ENCODE measurements at places on chromosomes 7 and 10.

- no peak for DNase-seq
These were observed 77.9 kb downstream of the SGMS1 start for GRCh38 chr10:50545846-50546245.

GRCh38 chr10:29579455-29579970 lies 55.3 kb downstream of the SVIL start:
- no peak for DNase-seq

DNA sequence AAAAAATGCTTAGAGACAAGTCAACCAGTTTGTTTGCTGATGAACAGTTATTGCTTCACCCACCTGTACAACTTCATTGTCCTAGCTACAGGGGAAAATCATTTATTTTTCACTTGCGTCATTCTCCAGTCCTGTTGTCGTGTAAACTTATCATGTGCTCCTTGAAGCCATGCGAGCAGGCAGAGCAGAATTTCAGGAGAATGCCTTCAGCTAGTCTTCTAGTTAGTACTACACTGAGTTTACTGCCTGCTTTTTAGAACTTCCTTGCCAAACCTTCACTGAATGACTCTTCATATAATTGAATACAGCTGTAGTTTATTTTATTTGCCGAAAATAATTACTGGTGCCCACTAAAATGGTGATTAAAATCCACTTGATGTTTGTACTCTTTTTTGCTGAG lies 15.6 kb downstream of the RPA3 start:
- DNase-seq = no peak

- no peak for DNase-seq
These were observed 29.3 kb upstream of the RHBDD2 start for GRCh38 chr7:75849573-75849972.

DNA sequence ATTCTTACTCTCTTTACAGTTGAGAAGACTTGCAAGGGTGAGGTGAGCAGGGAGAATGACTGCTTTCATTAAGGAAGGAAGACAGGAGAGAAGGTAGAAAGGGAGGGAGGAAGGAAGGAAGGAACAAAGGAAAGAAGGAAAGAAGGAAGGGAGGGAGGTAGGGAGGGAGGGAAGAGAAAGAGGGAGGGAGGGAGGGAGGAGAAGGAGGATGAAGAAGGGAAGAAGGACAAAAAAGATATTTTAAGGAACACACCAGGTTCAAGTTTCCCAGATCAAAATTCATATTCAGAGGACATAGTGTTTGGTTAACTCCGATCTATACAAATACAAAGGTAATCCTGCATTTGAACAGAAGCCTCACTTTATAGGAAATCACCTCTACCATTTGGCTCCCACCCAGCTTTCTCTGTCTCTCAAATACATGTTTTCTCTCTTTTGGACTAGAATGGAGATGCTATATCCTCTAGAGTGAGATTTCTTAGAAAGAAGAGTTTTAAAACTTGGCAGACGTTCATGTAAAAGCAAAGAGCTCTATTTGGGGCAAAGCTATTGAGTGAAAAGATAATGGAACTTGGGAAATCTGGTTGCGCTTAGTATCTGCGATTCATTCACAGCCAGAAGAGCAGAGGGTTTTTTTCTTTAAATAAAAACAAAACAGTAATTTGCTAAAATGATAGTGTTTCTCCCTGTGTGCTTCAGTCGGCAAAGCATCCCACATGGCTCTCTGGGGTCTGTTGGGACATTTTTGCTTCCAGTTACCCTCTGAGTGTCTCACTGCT lies 261.9 kb upstream of the LYZL1 start:
- no peak for DNase-seq

- no peak for DNase-seq
These were observed 107.3 kb downstream of the AHR start for GRCh38 chr7:17405786-17406185.

DNA sequence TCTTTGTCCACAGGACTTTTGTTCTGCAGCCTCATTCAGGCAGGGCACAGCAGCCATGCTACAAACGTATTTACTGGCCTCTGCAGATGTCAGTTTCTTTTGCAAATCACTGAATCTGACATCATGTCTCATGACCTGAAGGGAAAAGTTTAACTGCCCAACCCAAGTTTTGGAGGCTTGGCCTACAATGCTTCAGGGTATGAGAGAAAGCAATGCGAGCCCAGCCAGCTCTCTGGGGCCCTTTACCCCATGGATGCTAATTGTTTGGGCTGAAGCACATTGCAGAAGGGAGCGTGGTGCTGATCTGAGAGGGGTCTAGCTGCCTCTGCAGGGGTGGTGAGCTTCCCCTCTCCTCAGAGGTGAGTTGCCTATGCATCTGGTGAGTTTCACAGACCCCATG lies 179.9 kb upstream of the CXCL12 start:
- no peak for DNase-seq

GRCh38 chr7:154770962-154771361 lies 232.0 kb downstream of the PAXIP1 start:
- no peak for DNase-seq

- DNase-seq = no peak
These were observed 307.0 kb downstream of the GATA3 start for GRCh38 chr10:8361510-8361844.

DNA sequence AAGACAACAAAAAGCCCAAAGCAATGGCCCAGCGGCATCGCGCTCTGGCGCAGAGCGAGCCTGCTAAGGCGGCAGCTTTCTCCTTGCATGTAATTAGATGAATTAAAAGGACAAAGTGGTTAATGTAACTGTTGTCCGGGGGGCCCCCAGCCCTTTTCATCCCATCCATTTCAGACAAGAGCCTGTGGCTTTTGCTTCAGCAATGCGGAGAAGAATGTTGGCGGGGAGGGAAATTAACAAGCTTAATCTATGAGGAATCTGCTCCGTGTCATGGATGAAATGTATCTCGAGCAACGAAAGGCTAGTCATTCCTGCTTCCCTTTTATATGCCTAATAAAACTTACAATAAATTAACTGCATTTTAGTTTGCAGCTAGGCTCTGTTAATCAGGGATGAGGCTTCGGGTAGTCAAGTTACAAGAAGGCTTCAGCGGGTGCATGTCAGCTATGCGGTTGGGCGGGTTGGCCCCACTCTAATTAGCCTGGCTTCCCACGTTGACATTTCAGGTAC lies 203.3 kb downstream of the BUB3 start:
- no peak for DNase-seq

- no peak for DNase-seq
These were observed 4.7 kb upstream of the UNCX start for GRCh38 chr7:1227814-1228544.

- DNase-seq = peak; percentile 34
These were observed 72.7 kb downstream of the ELFN1 start for GRCh38 chr7:1742555-1743303.

GRCh38 chr7:157523766-157524421 lies 187.1 kb downstream of the DNAJB6 start:
- DNase-seq = no peak

- DNase-seq = no peak
These were observed 121.7 kb downstream of the EVX1 start for GRCh38 chr7:27364344-27364758.

DNA sequence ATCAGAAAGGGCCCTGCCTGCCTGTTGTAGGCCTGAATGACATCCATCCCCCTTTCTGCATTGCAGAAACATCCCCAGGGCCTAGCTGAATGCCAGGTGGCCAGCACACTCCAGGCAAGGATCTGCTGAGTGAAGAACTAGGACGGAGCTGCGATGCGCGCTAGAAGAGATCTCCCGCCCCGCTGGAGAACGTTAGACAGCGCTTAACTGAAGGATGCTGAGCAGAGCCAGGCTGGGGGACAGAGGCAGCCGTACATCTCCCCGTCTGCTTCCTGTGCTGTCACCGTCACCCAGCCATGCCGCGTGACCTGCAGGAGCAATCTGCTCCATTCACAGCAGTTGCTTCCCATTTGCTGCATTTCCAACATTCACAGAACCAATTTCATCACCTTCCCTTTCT lies 73.3 kb downstream of the FAM53B start:
- no peak for DNase-seq

- no peak for DNase-seq
These were observed 704 bp upstream of the ERLIN1 start for GRCh38 chr10:100186253-100187212.

GRCh38 chr10:75941223-75941801 lies 509.9 kb downstream of the LRMDA start:
- DNase-seq = no peak

GRCh38 chr10:108014145-108014901 lies 849.8 kb upstream of the SORCS1 start:
- DNase-seq = no peak

DNA sequence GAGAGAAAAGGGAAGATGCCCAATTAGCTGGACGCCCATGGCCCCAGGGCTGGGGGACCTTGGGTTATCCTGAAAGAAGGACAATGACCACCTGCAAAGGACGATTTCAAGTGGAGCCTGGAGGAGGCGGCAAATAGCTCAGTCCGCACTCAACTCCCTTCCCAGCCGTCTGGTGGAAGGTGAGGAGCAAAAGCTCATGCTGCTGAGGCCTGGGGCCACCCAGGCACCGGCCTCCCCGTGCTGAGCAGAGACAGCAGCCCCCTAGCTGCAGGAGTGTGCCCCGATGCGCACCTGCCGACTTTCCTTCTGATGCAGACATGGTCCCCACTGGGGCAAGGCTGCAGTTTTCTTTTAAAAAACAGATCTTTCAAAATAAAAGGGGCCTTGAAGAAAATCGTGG lies 7.9 kb downstream of the FAM20C start:
- no peak for DNase-seq

DNA sequence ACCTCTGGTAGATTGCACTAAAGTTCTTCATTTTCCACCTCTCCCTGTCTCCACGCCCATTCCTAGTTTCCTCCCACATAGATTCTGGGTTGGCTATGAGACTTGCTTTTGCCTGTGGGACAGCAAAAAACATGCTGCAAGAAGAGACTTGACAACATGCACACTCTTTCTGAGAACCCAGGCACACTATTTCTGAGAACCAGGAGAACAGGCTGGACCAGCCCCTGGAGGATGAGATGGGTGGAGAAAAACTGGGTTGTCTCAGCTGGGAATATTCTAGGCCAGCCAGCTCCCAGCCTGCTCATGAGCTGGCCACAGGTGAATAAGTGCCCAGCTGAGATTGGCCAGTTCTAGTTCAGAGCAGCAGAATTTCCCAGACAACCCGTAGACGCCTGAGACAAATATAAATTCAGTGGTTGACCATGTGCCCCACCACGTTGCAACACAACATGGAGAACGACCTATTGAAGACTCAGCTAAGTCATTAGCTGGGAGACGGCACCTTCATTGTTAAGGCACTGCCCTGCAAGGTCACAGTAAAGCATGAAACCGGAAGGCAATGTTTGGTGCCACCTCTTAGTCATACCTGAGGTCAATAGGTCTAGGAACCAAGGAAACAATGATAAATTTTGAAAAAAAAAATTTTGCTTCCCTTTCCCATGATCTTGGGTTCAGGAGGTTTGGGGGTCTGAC lies 92.7 kb upstream of the AKR1E2 start:
- no peak for DNase-seq

DNA sequence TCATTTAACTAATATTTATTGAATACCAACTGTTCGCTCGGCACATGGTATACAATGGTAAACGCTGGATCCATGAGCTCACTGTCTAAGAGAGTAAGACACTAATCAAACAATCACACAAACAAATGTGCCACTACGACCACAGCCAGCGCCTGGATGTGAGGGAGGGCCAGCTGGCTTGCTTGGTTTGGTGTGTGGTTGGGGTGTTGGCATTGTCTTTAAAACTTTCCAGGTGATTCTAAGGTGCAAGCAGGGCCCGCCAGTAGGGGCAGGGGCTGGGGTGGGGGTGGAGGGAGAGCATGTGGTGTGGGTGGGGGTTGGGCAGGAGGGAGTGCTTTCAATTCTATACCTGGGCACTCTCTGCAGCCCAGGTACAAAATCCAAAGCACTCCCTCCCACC lies 31.6 kb downstream of the ADRA2A start:
- DNase-seq = no peak

- no peak for DNase-seq
These were observed 21.0 kb upstream of the ASB15 start for GRCh38 chr7:123580406-123581161.

DNA sequence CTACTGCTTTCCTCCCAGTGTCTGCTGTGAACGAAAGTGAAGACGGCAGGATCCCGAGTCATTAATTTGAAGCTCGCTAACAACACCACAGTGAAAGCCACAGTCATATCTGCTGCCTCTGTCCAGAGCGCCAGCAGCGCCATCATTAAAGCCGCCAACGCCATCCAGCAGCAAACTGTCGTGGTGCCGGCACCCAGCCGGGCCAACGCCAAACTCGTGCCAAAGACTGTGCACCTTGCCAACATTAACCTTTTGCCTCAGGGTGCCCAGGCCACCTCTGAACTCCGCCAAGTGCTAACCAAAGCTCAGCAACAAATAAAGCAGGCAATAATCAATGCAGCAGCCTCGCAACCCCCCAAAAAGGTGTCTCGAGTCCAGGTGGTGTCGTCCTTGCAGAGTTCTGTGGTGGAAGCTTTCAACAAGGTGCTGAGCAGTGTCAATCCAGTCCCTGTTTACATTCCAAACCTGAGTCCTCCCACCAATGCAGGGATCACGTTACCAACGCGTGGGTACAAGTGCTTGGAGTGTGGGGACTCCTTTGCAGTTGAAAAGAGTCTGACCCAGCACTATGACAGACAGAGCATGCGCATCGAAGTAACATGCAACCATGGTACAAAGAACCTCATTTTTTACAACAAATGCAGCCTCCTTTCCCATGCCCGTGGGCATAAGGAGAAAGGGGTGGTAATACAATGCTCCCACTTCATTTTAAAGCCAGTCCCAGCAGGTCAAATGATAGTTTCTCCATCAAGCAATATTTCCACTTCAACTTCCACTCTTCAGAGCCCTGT lies 94.8 kb upstream of the KCNMA1 start:
- DNase-seq = no peak

DNA sequence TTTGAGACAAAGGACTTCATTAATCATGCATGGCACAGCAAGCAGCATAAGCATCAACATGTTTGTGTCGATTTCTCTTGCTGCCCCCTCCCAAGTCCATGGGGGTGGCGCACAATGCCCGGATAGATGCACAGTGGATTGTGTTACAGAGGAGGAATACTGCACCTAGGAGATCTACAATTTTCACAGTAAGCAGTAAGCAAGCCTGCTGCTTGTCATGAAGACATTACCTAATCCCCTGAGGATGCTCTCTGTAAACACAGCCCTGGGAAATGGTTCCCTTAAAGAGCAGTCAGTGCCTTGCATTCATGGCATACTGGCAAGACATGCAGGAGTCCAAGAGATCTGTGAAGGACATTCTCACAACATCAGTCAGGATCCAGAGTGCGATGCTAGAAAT lies 137.7 kb downstream of the ETV1 start:
- no peak for DNase-seq
